ENCODE measurements at places on chromosomes 7 and 10.
A peak's percentile ranks its signal among the peaks of the same experiment; 100 is the strongest.

- no peak for DNase-seq
Measured at GRCh38 chr7:95316588-95316987, 7.7 kb downstream of the PON1 start.

DNA sequence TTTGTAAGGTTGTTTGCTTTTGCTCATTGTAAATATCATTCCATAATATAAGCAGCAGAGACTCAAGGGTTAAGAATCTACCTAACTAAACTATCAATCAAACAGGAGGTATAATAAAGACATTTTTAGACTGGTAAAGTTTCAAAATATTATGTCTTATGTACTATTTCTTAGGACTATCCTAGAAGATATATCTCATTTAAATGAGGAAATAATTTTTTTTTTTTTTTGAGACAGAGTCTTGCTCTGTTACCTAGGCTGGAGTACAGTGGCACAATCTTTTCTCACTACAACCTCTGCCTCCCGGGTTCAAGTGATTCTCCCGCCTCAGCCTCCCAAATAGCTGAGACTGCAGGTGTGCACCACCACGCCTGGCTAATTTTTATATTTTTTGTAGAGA is 80.9 kb upstream of the PARD3 start:
- DNase-seq = no peak

- DNase-seq = no peak
Measured at GRCh38 chr10:13651969-13652720, 65.4 kb downstream of the PRPF18 start.

DNA sequence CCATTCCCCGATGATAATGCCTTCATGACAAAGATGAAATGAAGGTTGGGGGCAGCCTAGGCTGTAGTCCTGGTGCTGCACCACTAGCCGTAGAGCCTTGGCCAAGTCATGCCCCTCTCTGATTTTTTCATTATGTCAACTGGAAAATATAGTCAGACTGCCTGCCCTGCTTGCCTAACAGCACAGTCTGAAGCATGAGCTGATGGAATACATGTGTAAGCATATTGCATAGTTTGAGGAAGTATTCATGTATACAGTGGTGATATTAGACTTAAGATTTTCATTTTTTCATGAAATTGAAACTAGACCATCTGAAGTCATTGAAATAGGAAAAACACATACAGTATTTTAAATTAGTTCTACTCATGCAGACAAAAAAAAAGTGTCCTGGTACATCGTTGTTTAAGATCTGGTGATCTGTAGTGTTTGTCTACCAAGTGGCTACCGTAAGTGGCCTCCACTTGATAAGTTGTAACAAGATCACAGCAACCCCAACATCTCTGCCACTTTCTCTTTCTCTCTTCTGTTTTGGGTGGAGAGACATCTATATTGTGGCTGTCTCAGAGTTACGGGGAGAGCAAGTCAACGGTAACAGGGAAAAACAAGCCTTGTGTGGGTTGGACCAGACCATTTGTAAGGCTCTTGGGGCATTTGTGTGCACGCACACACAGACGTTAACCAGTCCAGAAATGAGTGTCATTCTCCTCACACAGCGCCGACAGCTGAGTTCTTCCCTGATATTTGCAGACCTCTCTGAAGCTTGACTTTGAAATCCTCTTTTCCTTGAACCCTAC is 716.6 kb upstream of the GALNT17 start:
- DNase-seq = no peak

DNA sequence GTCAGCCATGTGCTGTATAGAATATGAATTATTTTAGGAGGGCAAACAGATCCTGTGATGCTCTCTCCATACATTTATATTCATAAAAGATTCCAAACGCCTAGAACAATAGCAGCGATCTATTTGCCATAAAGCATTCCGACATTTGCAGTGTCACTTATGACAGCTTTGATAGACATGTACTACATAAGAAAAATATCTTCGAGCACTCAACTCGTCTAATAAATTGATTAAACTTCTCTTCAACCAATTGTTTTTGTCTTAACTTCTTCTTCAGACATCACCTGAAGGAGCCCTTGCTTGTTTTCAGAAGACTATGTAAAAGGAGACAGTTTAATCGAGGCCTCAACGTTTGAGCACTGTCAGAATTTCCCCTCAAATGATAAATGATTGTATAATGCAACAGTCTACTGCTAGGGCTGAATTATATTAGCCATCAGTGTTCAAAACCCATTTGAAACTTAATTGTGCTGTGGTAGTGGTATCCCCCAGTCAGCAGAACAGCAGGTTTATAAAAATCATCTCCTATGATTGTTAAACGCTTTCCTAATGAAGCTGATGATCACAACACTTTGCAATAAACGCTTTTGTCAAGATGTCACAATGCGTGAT is 158.0 kb upstream of the MGMT start:
- no peak for DNase-seq

DNA sequence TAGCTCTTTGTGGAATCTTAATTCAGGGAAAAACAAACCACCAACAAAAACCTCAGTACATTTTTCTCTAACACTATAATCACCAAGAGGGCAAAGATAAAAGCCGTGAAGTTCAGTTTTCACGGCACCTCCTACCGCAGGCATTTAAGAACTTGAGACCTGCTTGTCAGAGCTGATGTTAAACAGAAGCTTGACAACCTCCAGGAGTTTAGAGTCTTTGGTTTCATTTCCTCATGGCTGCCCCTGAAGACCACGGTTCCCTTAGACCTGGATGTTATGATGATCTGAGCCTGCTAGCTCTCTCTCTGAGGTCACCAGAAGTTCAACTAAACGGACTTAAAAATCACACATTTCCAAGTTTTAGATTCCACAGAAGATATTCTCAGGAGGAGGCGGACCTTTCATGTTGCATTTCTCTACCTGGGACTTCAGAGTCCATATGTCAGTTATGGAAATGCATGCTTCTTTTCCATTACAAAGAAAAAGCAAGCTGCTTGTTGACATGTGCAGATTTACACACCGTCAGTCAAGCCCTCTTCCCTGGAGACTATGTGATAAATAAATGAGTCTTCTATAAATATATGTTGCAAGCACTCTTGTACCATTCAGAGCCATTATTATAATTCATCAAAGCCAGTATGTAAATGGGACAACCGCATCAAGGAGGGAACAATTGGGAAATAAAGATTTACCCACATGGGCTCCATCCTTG is 258.0 kb downstream of the GFRA1 start:
- no peak for DNase-seq

GRCh38 chr10:34010891-34011290 is 676.4 kb upstream of the NRP1 start:
- DNase-seq = no peak

GRCh38 chr10:127612-128432 is 7.4 kb upstream of the ZMYND11 start:
- DNase-seq = no peak

DNA sequence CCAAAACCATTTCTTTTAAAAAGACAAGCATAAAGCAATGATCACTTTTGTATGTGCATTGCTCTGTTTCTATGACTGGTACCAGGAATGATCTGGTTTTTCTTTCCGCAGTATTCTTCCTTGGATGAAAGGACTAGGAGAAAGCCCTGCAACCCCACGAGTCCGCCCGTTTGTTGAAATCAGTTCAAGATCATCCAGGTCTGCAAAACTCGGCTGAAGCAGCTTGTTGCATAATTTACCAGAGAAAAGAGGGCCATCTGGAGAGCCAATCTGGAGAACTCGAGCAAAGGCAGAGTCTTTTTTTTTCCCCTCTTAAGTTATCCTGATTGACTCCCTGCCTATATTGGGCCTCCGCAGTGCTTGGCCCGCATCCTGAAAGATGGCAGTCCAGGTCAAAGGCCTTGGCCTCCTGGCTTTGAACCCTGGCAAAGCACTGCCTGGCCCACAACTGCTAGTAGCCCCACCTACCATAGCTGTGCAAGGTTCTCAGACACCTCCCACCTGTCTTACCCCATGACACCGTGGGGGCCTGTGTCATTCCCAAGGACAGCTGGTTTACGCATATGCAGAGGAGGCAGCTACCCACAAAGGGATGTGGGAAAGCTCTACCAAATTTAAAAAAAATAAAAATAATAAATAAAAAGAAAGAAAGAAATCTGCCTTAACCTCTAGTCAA is 572.2 kb downstream of the INHBA start:
- DNase-seq = no peak

DNA sequence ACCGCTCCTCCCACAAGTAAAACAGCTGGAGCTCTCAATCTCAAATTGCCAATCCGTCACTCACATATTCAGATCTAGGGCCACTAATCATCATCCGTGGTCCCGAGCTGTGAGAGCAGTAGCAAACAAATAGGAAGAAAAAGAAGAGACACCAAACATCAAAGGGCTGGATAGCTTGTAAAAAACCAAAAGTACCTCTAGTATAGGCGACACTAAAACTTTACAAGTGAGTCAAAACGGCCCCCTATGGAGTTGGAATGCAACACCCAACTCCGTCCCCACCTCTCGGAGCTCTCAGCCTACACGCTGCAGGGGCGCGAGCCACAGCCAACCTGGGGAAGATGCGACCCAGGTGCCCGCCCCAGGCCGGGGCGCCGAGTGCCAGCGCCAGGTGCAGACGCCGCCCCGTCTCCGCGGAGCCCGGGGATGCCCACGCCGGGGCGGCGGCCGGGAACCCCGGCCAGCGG is 581 bp downstream of the FAM3C start:
- no peak for DNase-seq

DNA sequence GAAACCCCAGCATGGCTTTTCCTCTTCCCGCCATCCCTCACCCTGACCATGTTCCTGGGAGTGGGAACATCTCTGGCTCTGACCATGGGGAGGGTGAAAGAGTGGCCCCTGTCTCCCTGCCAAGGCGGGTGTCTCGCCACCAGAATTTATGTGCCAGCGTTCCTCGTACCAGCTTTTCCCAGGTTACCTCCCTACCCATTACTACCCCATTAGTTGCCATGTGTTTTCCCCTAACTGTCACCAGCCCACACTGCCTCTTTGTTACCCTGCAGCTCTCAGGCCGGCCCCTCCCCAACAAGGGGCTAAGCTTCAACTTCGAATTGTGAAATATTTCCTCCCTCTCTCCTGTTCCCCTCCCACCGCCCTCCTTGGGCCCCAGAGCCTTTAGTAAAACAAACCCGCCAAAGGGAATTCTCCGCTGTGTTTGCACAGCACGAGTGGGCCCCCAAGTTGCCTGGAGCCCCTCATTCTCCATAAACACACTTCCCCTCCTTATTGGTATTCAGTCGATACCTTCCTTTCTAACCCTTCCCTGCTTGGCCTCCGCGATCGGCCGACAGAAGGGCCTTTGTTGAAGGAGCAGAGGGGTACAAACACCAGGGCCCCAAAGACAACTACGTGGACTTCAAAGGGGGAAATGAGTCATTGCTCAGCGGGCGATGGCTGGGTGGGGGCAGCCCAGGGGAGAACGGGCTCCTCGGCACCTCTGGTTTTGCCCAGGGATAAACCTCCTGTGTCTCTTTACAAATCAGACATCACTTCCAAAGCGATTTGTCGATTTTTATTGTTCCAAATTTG is 45.5 kb downstream of the SLIT1 start:
- peak; percentile 27 for DNase-seq

DNA sequence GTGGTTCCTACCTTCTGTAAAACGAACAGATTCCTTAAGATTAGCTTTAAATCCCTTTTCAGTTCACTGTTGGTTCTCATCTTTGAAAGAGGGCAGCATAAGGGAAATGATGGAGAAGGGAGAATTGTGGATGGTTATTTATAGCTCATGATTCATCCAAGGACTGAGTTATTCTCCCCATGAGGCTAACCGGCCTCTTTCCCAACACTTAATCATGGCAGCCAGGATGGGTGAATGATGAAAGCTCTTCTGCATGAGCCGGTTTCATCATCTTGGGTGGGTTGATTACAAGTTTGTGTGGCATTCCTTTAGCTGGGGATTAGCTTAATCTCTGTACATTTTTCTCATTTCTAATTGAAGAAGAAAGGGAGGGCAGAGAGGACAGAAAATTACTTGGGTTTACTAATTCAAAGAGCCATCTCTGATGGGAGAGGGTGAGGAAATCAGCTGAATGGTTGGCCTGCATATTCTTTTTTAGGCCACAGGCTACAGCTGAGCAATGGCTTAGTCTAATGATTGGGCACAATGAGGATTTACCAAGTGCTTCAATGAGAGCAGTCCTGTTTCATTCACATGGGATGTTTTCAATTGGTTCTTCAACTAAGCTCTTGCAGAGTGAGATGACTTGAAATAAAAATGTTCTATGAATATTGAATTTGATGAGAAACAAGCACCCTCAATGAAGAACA is 250.0 kb downstream of the BMPER start:
- DNase-seq = no peak

GRCh38 chr7:152608208-152608607 is 67.7 kb downstream of the XRCC2 start:
- DNase-seq = no peak

GRCh38 chr10:93871671-93872204 is 22.0 kb upstream of the SLC35G1 start:
- no peak for DNase-seq

DNA sequence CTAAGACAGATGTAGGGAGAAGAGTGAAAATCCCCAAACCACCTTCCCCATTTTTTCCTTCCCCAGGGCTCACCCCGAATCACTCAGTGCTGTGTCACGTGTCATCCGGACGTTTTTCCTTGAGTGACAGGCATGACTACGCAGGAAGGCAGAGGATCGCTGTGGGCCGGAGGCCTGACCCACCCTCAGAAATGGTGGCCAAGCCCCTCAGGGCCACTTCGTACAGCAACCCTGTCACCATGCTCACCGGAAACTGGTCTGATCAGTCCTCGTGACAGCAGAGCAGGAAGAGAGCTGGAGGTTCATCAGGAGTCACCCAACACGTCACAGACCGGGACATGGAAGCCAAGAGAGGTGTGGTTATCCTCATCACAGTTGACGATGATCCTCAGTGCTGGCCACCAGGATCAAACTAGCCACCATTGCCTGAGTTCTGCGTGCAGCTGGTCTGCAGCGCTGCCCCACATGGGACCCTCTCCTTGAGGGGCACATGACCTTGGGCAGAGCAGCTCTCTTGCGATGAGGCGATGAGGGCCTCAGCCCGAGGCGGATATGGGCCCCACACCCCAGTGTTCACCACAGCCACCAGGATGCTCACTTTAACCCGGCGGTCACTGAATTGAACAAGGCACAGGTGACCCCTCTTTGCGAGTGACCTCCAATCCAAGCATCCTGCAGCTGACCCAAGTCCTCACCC is 99.3 kb upstream of the INSIG1 start:
- DNase-seq = no peak

DNA sequence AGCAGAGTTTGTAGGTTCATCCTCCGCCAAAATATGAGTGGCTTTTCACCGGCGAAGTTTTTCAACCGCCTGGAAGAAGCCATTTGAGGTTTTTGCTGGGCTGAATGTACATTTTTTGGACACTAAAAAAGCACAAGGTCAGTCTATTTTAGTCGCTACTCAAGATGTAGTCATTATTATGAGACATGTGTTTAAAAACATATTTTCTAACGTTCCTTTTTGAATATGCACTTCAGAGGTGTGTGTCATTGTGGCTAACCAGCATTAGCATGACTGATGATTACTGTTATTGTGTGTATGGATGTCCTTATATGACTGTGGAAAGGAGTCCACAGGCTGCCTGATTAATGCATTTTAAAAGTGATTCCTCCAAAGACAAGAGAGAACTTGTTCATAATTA is 605.4 kb downstream of the INHBA start:
- DNase-seq = no peak
